ENCODE measurements at places on chromosomes 3 and 15.

DNA sequence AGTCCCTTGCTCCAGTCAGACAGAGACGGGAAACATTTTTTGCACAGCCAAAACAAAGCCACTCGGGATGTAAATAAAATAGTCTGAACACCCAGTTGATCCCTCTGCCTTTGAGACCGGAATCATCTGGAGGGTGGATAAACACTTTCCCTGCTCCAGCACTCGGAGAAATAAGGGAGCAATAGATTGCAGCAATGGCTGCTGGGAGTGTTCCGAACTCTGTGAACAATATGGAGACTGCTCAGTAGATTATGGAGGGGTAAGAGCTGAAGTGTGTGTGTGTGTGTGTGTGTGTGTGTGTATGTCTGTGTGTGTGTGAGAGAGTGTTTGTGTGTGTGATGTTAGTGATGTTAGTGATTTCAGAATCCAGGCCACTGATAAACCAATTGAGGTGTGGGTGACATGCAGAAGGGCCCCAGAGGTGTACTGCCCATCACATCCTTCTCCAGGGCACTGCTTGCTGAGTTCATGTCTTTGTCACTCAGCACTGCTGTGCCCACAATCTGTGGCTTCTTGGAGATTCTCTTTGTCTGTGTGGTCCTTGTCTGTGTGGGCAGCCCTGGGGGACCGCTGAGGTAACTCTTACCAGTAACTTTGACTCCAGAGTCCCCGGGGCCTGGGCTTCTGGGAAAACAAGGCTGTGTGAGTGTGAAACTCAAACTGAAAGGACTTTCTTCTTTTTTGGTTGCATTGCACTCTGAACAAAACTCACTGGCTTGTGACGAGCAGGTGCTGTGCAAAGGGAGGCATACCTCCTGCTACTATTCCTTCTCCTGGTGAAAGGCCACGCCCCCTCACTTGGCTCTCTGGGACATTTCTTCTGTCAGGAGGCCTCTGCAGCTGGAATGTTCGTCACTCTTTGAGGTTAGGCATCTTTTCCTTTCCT lies 23.0 kb downstream of the CRYGS start:
- DNase-seq, result no peak

- DNase-seq, result no peak
Observed at GRCh38 chr15:35443376-35443775, 102.6 kb downstream of the DPH6 start.

DNA sequence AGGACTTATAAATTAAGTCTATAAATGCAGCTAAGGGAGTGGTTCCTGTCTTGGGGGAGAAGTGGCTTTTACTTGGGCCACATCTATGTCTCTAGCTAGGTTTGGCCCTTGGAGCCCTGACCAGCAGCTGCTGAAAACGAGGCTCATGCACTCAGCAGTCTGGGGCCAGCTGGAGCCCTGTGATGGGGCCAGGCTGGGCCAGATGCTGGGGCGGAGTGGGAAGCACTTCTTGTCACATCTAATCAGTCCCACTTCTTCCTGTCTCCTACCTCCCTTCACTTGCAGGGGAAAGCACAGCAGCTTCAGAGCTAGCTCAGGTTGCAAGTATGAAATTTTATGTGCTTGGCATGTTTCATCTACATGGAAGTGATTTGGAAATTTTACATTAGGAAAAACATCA lies 209.9 kb upstream of the ROPN1 start:
- DNase-seq, result no peak

GRCh38 chr15:52112203-52112750 lies 298 bp downstream of the BCL2L10 start:
- no peak for DNase-seq

DNA sequence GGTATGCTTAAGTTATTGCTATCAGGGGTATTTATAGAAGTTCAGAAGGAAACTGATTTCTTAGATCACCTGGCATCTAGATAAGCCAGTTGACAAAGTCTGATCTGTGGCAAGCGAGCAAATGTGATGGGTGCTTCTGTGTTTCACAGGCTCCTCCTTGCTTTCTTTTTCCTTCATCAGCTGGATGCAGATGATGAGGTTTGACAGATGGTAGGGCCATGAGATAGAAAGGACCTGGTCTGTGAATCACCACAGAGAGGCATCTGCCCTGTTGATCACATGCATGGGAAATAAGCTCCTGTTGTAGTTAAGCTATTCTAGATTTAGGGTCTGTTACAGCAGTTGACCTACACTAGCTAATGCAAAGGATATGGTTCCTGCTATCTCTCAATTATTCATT lies 372.0 kb downstream of the NEK10 start:
- DNase-seq, result no peak

DNA sequence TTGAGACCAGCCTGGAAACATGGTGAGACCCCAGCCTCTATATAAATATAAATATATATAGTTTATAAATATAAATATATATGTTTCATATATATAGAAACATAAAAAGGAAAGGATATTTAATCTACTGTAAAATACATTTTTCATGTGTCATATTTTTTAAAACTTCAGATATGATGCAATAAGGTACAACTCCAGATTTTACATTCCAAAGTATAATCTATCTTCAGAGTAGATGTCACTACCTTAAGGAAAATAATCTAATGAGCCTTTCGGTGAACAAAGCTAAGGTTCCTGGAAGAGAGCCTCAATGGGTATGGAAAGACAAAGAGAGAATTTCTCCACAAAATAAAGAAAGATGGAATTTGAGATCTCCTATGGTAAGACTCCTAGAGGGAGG lies 16.9 kb downstream of the EFHB start:
- no peak for DNase-seq

GRCh38 chr3:122890077-122890719 lies 95.3 kb downstream of the SLC49A4 start:
- no peak for DNase-seq

GRCh38 chr3:134353171-134353825 lies 20.9 kb downstream of the AMOTL2 start:
- DNase-seq, result no peak
